ENCODE measurements at places on chromosomes 6 and 20. TPM values are rescaled to one million over a fixed set of nuclear protein-coding genes. Genes with fewer than 3 reads are reported as not detected.

CGA gene
- total RNA-seq = not detected

SMLR1 gene
- total RNA-seq = not detected

- H3K4me1 ChIP-seq = peaks cover 7% of the 10 kb centered on the region
- no peak overlapping the region for H3K27ac ChIP-seq
- DNase-seq = no peak
Measured at GRCh38 chr6:21158873-21159272, 434.7 kb upstream of the SOX4 start.

GRCh38 chr20:31666258-31667042 lies 28.7 kb downstream of the COX4I2 start:
- no peak overlapping the region for H3K27ac ChIP-seq
- peak; percentile 43 for DNase-seq
- H3K36me3 ChIP-seq = no peaks in the 10 kb centered on the region
- peaks cover 11% of the 10 kb centered on the region for H3K4me1 ChIP-seq
- H3K4me3 ChIP-seq = no peak overlapping the region

DNA sequence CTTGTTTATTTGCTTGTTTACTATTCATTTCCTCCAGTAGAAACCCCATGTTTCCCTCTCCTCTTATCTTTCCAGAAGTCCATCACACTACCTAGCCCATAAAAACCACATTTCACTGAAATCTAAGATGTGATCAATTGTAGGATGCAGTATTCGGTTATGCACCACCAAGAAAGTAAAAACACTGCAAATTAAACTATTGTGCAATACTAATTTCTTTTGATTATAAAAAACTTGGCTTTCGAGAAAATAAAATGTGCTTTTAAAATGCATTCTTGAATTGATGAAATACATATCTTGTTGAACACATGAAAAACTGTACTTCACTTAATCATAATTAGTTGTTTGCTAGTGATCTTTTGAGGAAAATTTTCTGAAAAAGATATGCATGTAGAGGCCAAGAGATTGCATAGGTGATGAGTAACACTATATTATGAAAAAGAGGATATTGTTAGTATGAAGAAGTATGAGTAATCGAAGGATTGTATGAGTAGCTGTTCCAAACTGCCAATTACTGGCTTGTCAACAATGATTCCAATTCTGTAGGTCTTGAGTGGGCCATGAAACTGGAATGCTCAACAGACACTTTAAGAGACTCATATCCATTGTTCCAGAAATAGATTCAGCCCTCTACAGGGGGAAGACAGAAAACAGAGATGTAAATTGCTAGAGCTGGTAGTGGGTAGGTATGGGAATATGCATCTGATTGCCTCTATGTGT lies 79.7 kb downstream of the RNF217 start:
- no peak overlapping the region for H3K27ac ChIP-seq
- peaks cover 15% of the 10 kb centered on the region for H3K4me1 ChIP-seq
- H3K4me3 ChIP-seq = no peak overlapping the region
- H3K36me3 ChIP-seq = no peaks in the 10 kb centered on the region
- no peak for DNase-seq

- H3K4me1 ChIP-seq = peaks cover 58% of the 10 kb centered on the region
- no peak for DNase-seq
- H3K4me3 ChIP-seq = no peak overlapping the region
- no peaks in the 10 kb centered on the region for H3K27me3 ChIP-seq
Measured at GRCh38 chr20:10662661-10663458, 10.9 kb downstream of the JAG1 start.
